ENCODE measurements at places on chromosomes 4 and X. TPM values are rescaled to one million over a fixed set of nuclear protein-coding genes. Genes with fewer than 3 reads are reported as not detected.

The TMEM271 gene
- total RNA-seq: not detected

The CXorf49 gene
- not detected for total RNA-seq

The ETDA gene
- total RNA-seq: not detected

The TRPC5OS gene
- total RNA-seq: not detected

The DAPP1 gene
- total RNA-seq: not detected

The SH3D19 gene
- 20.3 TPM for total RNA-seq

The UBE2K gene
- 27.8 TPM for total RNA-seq

The ENPEP gene
- total RNA-seq: 4.7 TPM

The CD38 gene
- total RNA-seq: 0.07 TPM

The CEP135 gene
- 6.3 TPM for total RNA-seq

The ARMCX2 gene
- total RNA-seq: 167 TPM

The FABP2 gene
- total RNA-seq: not detected

The BDH2 gene
- total RNA-seq: 37.1 TPM

The NPY2R gene
- 27.4 TPM for total RNA-seq

The POF1B gene
- total RNA-seq: not detected

The OTOP1 gene
- not detected for total RNA-seq

All from smooth muscle cell of the pulmonary artery (primary cell).